Ovary (tissue), 10 donors: ENCODE measurements at places on chromosomes 3 and 15. TPM values are rescaled to one million over a fixed set of nuclear protein-coding genes. Genes with fewer than 3 reads are reported as not detected.

GRCh38 chr15:70799667-70800450, 36.5 kb upstream of the UACA start:
- peak; percentile 45 for DNase-seq
- H3K27ac ChIP-seq = no peak overlapping the region
- no peak overlapping the region for H3K4me3 ChIP-seq
- no peaks in the 10 kb centered on the region for H3K36me3 ChIP-seq
- H3K27me3 ChIP-seq = no peaks in the 10 kb centered on the region
- H3K4me1 ChIP-seq = peaks cover 15% of the 10 kb centered on the region

- H3K36me3 ChIP-seq = no peaks in the 10 kb centered on the region
- no peak overlapping the region for H3K27ac ChIP-seq
- no peaks in the 10 kb centered on the region for H3K4me1 ChIP-seq
- H3K27me3 ChIP-seq = no peaks in the 10 kb centered on the region
- no peak overlapping the region for H3K4me3 ChIP-seq
- no peak for DNase-seq
These were observed 15.2 kb downstream of the TMCC1 start for GRCh38 chr3:129878355-129878754.

ZNF385D gene
- total RNA-seq = 0.36 TPM

NTRK3 gene
- total RNA-seq = 4.7 TPM

- H3K4me1 ChIP-seq = no peaks in the 10 kb centered on the region
- H3K27me3 ChIP-seq = no peaks in the 10 kb centered on the region
- no peaks in the 10 kb centered on the region for H3K36me3 ChIP-seq
- no peak overlapping the region for H3K27ac ChIP-seq
- no peak overlapping the region for H3K4me3 ChIP-seq
- no peak for DNase-seq
These were observed 799.3 kb downstream of the DIPK2A start for GRCh38 chr3:144770915-144771351.

CIDEC gene
- total RNA-seq = not detected

- peak; percentile 62 for DNase-seq
- H3K4me1 ChIP-seq = peaks cover 20% of the 10 kb centered on the region
- H3K4me3 ChIP-seq = peak overlapping the region; percentile 65
- no peaks in the 10 kb centered on the region for H3K36me3 ChIP-seq
- H3K27me3 ChIP-seq = no peaks in the 10 kb centered on the region
These were observed 41.0 kb upstream of the PRICKLE2 start for GRCh38 chr3:64266065-64266931.

DNA sequence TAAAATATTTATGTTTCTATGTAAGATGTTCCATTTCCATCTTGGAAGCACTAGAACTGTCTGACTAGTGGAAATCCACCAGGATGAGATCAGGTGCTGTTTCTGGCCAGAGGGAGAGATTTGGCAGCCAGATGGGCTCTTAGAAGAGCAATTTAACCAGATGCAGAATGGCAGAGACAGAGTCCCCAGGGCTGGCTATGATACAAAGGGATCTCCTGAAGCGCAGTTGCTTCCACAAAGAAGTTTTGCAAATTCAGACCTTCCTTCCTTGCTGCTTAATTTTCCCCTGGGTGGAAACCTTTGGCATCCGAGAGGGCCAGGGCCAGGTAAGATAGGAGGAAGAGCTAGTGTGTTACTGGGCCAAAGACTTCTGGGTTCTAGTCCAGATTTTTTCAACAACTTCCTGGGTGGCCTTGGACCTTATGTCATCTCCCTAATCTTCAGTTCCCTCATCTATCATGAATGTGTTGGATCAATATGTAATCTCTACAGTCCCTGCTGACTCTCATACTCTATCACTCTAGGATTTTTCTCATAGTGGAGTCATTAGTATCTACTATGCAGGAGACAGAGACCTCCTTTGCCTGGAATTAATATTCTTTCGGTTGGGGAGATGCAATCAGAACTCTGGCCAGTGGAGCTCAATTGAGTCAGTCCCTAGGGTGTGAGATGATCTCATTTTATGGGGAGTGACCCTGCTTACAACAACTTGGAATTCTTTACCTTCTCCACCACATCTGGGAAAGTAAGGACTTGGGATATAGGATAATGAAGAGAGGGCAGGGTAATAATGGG, 41.1 kb upstream of the NDUFB4 start:
- no peak overlapping the region for H3K4me3 ChIP-seq
- DNase-seq = no peak
- H3K36me3 ChIP-seq = no peaks in the 10 kb centered on the region
- peaks cover 17% of the 10 kb centered on the region for H3K4me1 ChIP-seq
- no peaks in the 10 kb centered on the region for H3K27me3 ChIP-seq

SLC51B gene
- 0.31 TPM for total RNA-seq

DNA sequence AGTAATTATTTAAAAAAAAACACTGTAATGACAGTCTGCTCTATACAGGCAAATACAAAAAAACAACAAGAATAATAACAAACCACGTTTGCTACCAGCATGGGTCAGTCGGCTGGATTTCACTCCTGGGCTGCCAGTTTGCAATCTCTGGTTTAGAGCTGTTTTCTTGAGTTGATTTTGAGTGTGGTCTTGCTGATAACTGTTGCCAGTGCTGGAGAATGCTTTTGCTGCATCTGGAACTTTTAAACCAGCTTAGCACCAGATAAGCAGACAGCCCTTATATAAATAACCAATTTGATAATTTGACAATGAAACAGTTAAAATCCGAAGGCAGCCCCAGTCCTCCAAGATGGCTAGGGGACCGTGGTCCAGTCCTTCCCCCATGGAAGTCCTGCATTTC, 14.0 kb upstream of the CTDSPL start:
- peaks cover 2% of the 10 kb centered on the region for H3K4me1 ChIP-seq
- no peak overlapping the region for H3K4me3 ChIP-seq
- H3K36me3 ChIP-seq = no peaks in the 10 kb centered on the region
- H3K27me3 ChIP-seq = no peaks in the 10 kb centered on the region
- DNase-seq = no peak

B3GALNT1 gene
- total RNA-seq = 31.0 TPM

DNA sequence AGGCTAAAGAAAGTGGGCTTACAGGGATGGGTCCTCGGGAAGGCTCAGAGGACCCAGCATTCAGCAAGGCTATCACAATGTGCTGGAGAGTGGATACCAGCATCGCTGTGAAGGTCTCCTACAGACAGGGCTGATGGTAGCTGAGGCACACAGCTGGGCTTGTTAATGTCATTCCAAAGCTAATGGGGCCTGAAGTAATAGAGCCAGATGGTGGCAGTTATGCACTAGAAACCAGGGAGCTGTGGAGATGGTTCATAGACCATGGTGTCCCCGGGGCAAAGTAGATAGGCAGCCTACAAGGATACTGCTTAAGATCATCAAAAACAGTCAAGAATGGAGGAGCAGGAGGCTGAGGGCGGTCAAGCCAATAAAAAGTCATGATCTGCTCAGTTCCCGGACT, 24.8 kb upstream of the BOC start:
- H3K36me3 ChIP-seq = no peaks in the 10 kb centered on the region
- no peak overlapping the region for H3K27ac ChIP-seq

DNA sequence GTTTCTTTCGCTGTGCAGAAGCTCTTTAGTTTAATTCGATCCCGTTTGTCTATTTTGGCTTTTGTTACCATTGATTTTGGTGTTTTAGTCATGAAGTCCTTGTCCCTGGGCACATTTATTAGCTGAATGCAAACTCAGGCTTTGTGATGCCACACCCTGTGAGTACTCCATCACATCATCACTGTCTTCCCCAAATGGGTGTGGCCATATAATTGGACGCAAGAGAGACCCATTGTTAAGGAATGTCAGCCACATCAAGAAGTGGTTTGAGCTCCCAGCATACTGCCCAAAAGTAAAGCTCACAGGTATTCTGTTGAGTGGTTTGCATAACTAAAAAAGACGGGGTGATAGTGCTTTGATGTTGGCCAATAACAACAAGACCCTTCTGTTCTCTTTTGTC, 245.7 kb downstream of the SV2B start:
- no peak overlapping the region for H3K27ac ChIP-seq
- no peak overlapping the region for H3K4me3 ChIP-seq
- H3K4me1 ChIP-seq = no peaks in the 10 kb centered on the region
- H3K36me3 ChIP-seq = no peaks in the 10 kb centered on the region
- H3K27me3 ChIP-seq = no peaks in the 10 kb centered on the region

LRRC3B gene
- 0.92 TPM for total RNA-seq

P2RY12 gene
- total RNA-seq = 0.30 TPM

- no peaks in the 10 kb centered on the region for H3K36me3 ChIP-seq
- peaks cover 6% of the 10 kb centered on the region for H3K4me1 ChIP-seq
- DNase-seq = peak; percentile 46
- H3K27me3 ChIP-seq = no peaks in the 10 kb centered on the region
These were observed 69.6 kb downstream of the SEMA5B start for GRCh38 chr3:122957707-122958689.

INAFM2 gene
- total RNA-seq = 44.7 TPM

DNA sequence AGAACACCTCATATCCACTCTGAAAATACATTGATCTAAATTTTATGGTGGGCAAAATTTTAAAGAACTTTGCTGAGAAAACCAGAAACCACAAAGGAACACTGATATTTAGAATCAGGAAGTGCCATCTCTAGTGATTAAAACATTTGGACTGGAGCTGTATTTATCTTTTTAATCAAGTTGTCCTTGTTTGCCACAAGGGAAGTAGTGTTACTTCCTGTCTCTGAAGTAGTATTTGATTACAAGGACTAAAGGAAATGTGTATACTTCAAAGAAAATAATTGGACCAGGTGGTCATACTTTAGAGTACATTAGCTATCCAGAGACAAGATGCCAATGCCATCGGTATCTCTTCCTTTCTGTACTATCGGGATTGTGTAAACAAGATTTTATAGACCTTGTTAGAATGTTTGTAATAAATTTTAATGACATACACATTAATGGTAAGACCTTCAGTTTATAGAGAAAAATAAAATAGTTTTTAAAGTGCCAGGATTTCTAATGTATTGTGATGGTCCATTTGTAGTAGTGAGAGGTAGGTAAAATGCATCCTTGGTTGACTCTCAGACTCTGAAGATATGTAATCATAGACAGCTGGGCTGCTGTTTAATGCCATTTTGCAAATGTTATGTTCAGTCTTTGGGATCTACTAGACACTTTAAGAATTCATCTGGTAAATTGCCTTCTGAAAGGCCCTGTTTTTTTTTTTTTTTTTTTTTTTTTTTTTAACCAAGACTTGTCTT, 131.9 kb downstream of the B3GALNT1 start:
- no peak for DNase-seq
- H3K36me3 ChIP-seq = no peaks in the 10 kb centered on the region
- no peak overlapping the region for H3K27ac ChIP-seq
- no peaks in the 10 kb centered on the region for H3K4me1 ChIP-seq
- no peak overlapping the region for H3K4me3 ChIP-seq

TMC3 gene
- not detected for total RNA-seq
